ENCODE measurements at places on chromosomes 4 and X.

GRCh38 chr4:176439611-176440010 is 119.8 kb downstream of the SPCS3 start:
- DNase-seq, result no peak

DNA sequence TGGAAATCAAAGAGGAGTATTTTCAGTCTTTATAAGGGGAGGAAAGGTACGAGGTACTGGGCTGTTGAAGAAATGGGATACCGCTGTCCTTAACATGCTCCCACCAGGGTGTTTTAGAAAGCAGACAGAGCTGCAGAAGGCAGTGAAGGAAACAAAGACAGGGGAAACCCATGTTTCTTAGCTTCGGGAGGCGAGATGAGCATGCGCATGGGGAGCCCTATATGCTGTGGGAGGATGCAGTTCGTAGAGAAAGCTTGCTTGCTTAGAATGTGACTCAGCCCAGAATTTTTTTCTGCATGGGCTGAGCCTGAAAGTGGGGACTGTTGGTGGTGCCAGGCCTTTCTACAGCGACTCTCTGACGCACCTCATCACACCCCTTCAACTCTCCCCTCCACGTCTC is 28.8 kb upstream of the SCOC start:
- DNase-seq, result no peak

GRCh38 chr4:182318256-182318655 is 75.1 kb downstream of the TENM3 start:
- no peak for DNase-seq

DNA sequence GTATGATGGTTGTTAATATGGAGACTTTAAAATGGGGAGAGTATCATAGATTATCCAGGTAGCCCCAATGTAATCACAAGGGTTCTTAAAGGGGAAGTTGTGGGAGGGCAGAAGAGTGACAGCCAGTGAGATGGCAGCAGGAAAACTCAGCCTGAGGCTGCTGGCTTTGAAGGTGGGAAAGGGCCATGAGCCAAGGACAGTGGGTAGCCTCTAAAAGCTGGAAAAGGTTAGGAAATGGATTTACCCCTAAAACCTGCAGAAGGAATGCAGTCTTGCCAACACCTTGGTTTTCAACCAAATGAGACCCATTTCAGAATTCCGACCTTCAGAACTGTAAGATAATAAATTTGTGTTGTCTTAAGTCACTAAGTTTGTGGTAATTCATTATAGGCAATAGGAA is 68.8 kb upstream of the BLTP1 start:
- no peak for DNase-seq

Data from heart right ventricle (tissue), 16 donors.